Osteocyte (in vitro differentiated cells): ENCODE measurements at places on chromosomes 7 and 10. TPM values are rescaled to one million over a fixed set of nuclear protein-coding genes. Genes with fewer than 3 reads are reported as not detected.

DNA sequence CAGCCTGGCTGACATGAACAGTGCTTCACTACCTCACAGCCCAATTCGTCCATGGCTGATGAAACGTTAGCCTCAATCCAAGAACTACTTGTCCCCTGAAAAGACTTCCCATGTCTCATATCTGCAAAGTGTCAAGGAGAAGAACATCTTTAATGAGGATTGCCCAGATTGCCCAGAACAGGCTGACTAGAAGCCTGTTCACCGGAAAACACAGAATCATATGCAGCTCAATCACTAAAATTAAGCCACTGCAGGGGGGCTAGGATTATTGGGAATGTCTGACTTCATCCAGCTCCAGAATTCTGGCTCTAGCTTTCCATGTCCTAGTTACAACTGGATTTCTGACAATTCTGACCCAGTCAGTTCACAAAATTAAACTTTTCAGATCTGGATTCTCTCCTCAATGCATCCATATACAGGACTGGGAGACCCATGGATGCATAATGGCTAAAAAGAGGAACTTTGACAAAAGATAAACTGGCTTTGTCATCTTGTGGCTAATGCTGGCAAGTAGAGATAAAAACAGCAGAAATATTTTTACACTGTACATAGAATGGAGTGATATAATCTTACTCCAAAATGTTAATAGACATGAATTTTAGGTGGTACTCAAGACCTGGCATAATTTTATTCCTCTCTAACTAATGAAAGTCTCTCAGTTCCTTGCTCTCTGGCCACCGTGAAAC lies 467.0 kb upstream of the POT1 start:
- no peaks in the 10 kb centered on the region for H3K36me3 ChIP-seq
- no peaks in the 10 kb centered on the region for H3K27me3 ChIP-seq
- no peak for DNase-seq
- no peak overlapping the region for H3K4me3 ChIP-seq
- peaks cover 9% of the 10 kb centered on the region for H3K4me1 ChIP-seq

DNA sequence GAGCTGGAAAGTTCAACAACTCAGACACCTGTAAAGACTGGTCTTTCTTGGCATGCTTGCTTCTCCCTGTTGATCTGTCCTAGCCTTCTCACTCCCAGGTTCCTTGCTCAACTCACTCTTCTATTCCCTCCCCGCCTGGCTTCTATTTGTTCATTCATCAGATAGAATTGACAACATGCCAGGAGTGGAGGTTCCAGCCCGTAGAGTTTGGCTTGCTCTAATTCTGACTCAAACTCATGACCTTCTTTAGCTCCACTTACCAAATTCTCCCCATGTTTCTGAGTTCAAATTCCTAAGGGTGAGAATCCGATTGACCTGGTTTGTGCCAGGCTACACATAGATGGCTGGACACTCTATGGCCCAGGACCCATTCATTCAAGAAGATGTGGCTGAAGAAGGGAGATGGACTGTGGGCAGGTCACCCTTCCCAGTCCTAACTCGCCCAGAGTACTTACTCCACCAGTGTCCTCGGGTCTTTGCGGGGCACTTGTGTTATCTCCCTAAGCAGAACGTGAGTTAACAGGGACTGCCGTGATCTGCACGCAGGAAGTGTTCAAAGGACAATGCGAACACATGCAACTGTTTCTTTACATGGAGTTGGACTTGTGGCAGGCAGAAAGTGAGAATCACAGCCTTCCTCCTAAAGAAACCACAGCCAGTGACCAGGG lies 4.0 kb upstream of the TMEM236 start:
- H3K4me1 ChIP-seq = peaks cover 2% of the 10 kb centered on the region
- no peak overlapping the region for H3K4me3 ChIP-seq
- H3K36me3 ChIP-seq = peaks cover 2% of the 10 kb centered on the region
- no peaks in the 10 kb centered on the region for H3K27me3 ChIP-seq
- DNase-seq = no peak
- H3K27ac ChIP-seq = no peak overlapping the region

DNA sequence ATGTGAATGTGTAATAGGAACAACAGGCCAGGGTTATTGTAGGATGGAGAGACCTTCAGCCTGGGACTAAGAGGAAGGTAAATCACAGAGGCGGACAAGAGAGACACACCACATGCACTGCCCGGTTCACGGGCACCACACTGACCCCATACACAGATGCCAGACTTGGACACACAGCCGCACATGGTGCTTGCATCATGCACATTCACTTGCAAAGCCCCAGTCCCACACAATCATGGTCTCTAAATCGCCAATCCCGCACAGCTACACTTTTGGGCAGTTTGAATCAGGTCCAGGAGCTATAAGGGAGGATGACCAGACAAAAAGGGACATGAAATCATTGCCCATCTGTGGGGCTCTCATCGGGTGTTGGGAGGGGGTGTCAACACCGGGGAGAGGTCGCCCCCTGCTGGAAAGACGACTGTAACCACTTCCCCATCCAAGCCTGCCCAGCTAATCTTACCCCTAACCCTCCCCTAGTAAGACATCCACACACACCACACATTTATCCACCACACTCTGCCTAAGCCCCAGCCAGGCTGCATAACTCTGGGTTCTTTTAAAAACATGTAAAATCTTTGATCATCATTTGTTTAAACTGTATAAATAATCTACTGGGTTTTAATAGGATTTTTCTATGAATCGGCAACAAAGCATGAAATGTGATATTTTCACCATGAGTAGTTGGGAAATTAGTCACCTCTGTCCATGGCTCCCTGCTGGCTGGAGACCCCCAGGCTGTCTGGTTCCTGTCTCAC lies 40.5 kb upstream of the SLF2 start:
- no peak for DNase-seq
- peaks cover 5% of the 10 kb centered on the region for H3K4me1 ChIP-seq
- no peak overlapping the region for H3K4me3 ChIP-seq
- no peaks in the 10 kb centered on the region for H3K36me3 ChIP-seq

DNA sequence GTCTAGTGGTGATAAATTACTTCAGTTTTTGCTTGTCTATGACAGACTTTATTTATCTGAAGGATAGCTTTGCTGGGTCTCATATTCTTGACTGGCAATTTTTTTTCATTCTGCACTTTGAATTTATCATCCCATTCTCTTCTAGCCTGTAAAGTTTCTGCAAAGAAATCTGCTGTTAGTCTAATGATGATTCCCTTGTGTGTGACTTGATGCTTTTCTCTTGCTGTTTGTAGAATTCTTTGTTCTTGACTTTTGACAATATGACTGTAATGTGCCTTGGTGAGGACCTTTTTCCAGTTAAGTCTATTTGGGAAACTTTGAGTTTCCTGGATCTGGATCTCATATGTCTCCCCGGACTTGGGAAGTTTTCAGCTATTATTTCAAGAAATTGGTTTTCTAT lies 59.3 kb upstream of the TMEM140 start:
- no peaks in the 10 kb centered on the region for H3K4me1 ChIP-seq
- no peak overlapping the region for H3K27ac ChIP-seq
- no peaks in the 10 kb centered on the region for H3K36me3 ChIP-seq
- H3K4me3 ChIP-seq = no peak overlapping the region
- H3K27me3 ChIP-seq = peaks cover 41% of the 10 kb centered on the region

GRCh38 chr10:90195288-90195840 lies 494.0 kb downstream of the KIF20B start:
- DNase-seq = no peak
- H3K4me1 ChIP-seq = peaks cover 9% of the 10 kb centered on the region
- H3K36me3 ChIP-seq = no peaks in the 10 kb centered on the region
- peaks cover 13% of the 10 kb centered on the region for H3K27me3 ChIP-seq

The CPVL gene
- total RNA-seq = 2.0 and 2.4 TPM in 2 replicates

The PIK3CG gene
- not detected in 2 replicates for total RNA-seq

The OR2A5 gene
- not detected in 2 replicates for total RNA-seq

The NPY gene
- not detected in 2 replicates for total RNA-seq
